ENCODE measurements at places on chromosomes 16 and 17.

DNA sequence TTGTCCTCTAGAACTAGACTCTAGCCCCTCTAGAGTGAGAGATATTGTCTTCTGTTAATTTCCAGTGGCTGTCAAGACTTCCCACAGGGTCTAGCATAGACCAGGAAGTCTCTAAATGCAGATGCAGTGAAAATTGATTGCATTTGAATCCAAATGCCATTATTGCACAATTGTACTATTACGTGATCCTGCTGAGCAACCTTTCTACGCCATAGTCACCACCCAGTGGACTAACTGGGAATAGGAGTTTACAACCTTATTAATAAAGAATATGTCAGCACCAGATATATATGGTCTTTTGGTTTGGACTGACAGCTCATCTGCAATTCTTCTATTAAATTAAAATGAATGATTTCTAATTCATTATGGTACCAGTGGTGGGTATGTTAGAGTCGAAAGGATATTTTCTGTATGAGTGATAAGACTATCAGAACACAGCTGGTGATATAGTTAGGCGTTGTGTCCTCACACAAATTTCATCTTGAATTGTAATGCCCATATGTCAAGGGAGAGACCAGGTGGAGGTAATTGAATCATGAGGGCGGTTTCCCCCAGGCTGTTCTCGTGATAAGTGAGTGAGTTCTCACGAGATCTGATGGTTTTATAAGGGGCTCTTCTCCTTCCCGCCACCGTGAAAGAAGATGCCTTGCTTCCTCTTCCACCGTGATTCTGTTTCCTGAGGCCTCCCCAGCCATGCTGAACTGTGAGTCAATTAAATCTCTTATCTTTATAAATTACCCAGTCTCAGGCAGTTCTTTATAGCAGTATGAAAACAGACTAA is 138.9 kb upstream of the CA10 start:
- peak; percentile 7 for DNase-seq

GRCh38 chr16:1432388-1433262 is 1.7 kb downstream of the PERCC1 start:
- no peak for DNase-seq

DNA sequence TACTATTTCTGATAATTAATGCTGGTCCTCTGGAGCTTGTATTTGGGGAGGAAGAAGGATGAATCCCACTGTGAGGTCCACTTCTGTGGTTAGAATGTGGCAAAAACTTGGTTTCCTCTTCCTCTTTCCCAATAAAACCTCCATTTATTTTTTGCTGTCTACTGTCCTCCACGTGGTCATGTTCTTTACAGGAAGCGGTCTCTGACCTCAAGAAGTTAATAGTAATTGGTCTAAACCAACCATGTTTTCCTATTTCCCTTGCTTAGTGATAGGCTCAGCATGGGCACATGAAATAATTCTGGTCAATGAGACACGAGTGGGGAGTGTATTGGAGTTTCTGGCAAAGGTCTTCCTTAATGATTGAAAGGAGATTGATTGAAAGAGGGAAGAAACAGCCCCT is 33.9 kb downstream of the CHP2 start:
- no peak for DNase-seq

- DNase-seq: no peak
These were observed 7.8 kb downstream of the DNAI2 start for GRCh38 chr17:74281799-74282198.

DNA sequence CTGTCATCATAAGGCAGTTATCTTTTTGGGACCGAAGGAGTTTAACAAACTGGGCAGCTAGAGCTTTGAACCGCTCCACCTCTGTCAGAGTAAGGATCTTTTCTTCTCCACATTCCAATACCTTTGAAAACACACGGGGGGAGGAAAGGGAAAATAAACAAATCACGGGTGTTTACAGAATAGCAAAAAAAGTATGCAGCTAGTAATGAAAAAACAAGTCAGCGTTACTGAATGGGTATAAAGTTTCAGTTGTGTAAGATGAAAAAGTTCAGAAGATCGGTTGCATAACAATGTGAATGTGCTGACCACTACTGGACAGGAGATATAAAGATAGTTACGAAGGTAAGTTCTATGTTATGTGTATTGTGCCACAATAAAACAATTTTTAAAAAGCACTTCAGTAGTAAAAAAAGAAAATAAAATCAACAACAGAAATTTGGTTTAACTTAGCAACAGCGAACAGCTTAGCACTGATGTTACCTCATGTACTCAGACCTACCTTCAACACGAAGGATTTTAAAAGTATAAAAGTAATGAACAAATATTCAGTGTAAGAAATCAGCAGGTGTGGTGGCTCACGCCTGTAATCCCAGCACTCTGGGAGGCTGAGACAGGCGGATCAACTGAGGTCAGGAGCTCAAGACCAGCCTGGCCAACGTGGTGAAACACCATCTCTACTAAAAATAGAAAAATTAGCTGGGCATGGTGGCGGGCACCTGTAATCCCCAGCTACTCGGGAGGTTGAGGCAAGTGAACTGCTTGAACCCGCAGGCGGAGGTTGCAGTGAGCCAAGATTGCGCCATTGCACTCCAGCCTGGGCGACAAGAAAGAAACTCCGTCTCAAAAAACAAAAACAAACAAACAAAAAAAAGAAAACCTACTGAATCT is 34.3 kb downstream of the MARF1 start:
- DNase-seq: no peak

- DNase-seq: peak; percentile 57
These were observed 1.6 kb upstream of the LDAF1 start for GRCh38 chr16:21156767-21157467.

- DNase-seq: no peak
These were observed 24.5 kb downstream of the TRPV2 start for GRCh38 chr17:16439811-16440351.
